T-cell (primary cell): ENCODE measurements at places on chromosomes 6 and 20. TPM values are rescaled to one million over a fixed set of nuclear protein-coding genes. Genes with fewer than 3 reads are reported as not detected.

Gene PPP1R14C
- not detected for total RNA-seq

Gene HRH3
- not detected for total RNA-seq

Gene MRAP2
- total RNA-seq: not detected

Gene TRERF1
- total RNA-seq: 20.5 TPM

Gene ANKS1A
- total RNA-seq: 11.7 TPM

Gene ARMH2
- 4.3 TPM for total RNA-seq

Gene DPPA5
- not detected for total RNA-seq

Gene REM1
- total RNA-seq: not detected

Gene SLC35D3
- not detected for total RNA-seq

Gene NNAT
- total RNA-seq: not detected

Gene CPNE5
- total RNA-seq: 0.73 TPM

Gene ACTL10
- 1.1 TPM for total RNA-seq

Gene ZHX3
- 11.1 TPM for total RNA-seq

Gene HCK
- total RNA-seq: 0.73 TPM

Gene FIG4
- 11.5 TPM for total RNA-seq

Gene SLC17A2
- not detected for total RNA-seq

Gene OR2B6
- total RNA-seq: not detected

Gene DSP
- 0.12 TPM for total RNA-seq

Gene JPH2
- total RNA-seq: 0.06 TPM

Gene HLA-E
- 1,417 TPM for total RNA-seq

Gene GSTA2
- not detected for total RNA-seq

Gene PDE10A
- total RNA-seq: not detected

Gene ECT2L
- total RNA-seq: 0.06 TPM

Gene TAGAP
- 119 TPM for total RNA-seq

Gene LPA
- total RNA-seq: 0.23 TPM

Gene GCNT2
- total RNA-seq: 6.8 TPM

Gene FLOT1
- 76.7 TPM for total RNA-seq

Gene STMND1
- total RNA-seq: not detected

Gene THBS2
- total RNA-seq: 0.12 TPM

Gene MARCKS
- total RNA-seq: 0.33 TPM

Gene PAK5
- not detected for total RNA-seq

Gene SOD2
- total RNA-seq: 137 TPM

Gene NKX2-2
- total RNA-seq: not detected

Gene ADGRF5
- total RNA-seq: not detected

Gene C20orf96
- 2.6 TPM for total RNA-seq

Gene CCR6
- total RNA-seq: 3.2 TPM
